ENCODE measurements at places on chromosomes 2 and 18. TPM values are rescaled to one million over a fixed set of nuclear protein-coding genes. Genes with fewer than 3 reads are reported as not detected.

LOXL3 gene
- 87.4 TPM for total RNA-seq

SKA1 gene
- 0.59 TPM for total RNA-seq

ERBB4 gene
- total RNA-seq = 0.42 TPM

TUBB8B gene
- total RNA-seq = not detected

CYP26B1 gene
- total RNA-seq = not detected

B3GNT7 gene
- under 0.01 TPM for total RNA-seq

FBXO36 gene
- total RNA-seq = 2.6 TPM

STARD6 gene
- total RNA-seq = not detected

All from smooth muscle cell of the umbilical artery (primary cell).